Kidney capillary endothelial cell (primary cell): ENCODE measurements at places on chromosomes 7 and 10.

- DNase-seq, result no peak
These were observed 10.1 kb downstream of the ACTR1A start for GRCh38 chr10:102492344-102492939.

GRCh38 chr7:93980744-93981479 is 23.2 kb downstream of the BET1 start:
- DNase-seq, result no peak

DNA sequence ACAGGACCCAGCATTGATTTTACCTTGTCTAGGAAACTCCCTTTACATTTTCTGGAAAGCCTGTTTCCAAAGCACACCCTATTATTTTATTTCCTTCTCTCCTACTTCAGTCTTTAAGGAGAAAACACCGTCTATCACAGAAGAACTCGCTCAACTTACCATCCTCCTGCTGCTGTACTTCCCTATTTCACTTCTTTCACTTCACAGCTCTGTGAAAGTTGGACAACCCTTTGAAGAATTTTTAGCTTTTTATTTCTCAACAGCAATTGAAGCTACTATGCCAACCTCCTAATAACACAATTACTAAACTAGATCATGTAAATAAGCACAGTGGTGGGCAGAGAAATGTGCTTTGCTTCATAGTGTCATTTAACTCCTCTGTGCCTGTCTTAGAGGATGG is 166.5 kb downstream of the TFEC start:
- no peak for DNase-seq

GRCh38 chr7:128673571-128673970 is 1.5 kb downstream of the GARIN1A start:
- no peak for DNase-seq

GRCh38 chr10:76311752-76312636 is 880.6 kb downstream of the LRMDA start:
- DNase-seq, result peak; percentile 43

- DNase-seq, result peak; percentile 56
These were observed 63.7 kb downstream of the ZNRF2 start for GRCh38 chr7:30348083-30348560.

- DNase-seq, result no peak
These were observed 557.1 kb downstream of the PTPRN2 start for GRCh38 chr7:158030566-158030965.

GRCh38 chr10:6909905-6910560 is 330.0 kb upstream of the PRKCQ start:
- no peak for DNase-seq

DNA sequence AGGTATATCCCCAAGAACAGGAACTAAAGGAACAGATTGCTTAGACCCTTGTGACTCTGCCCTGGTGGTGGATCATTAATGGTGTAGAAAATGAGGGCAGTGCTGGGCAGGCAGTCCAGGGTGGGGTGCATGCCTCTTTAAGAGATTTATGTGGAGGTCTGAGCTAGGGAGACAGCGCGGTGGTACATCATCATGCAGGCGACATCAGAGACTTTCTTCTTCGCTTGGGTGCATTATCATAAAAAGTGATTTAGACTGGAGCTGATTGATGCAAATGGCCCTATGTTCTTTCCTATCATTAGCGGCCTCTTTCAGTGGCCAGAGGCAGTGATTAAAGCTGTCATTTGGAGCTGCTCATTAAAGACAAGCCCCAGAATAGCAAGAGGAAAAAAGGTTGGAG is 519.1 kb upstream of the GALNT17 start:
- DNase-seq, result no peak

DNA sequence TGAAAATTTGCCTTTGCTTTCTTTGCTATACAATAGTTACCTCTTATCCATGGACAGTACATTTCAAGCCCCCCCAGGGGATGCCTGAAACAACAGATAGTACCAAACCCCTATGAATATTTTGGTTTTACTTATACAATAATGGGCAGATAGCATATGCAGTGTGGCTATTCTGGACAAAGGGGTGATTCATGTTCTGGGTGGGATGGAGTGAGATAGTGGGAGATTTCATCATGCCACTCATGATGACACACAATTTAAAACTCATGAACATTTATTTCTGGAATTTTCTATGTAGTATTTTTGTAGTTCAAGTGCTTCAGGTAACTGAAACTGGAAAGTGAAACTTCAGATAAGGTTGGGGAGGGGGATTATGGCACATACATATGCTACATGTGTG is 12.0 kb downstream of the STARD3NL start:
- no peak for DNase-seq

DNA sequence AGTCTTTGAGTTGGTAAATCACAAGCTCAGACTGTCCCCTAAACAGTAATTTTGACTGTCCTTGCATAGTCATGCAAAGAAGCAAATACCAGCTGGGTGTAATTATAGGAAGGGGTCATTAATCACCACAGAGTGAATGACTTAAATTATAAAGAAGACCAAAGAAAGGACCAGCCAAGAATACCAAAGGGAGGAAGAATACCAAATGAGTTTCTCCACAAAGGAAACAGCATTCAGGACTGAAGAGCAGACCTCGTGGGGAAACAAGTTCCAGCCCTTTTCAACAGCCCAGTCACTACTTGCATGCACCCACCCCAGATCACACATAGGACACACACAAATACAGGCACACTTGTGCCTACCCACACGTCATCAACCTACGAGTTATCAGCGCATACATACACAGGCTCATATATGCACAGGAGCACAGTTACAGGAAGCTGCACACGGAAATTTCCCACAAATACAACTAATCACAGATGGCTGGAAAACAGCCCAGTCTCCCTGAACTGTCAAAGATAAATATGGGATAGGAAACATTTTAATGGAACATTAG is 77.6 kb downstream of the DENND2A start:
- no peak for DNase-seq

- no peak for DNase-seq
These were observed 34.3 kb upstream of the HERPUD2 start for GRCh38 chr7:35729061-35729783.

- DNase-seq, result no peak
These were observed 20.0 kb upstream of the GALNTL5 start for GRCh38 chr7:151936207-151936606.

GRCh38 chr7:80654887-80655340 is 16.5 kb downstream of the CD36 start:
- DNase-seq, result no peak

DNA sequence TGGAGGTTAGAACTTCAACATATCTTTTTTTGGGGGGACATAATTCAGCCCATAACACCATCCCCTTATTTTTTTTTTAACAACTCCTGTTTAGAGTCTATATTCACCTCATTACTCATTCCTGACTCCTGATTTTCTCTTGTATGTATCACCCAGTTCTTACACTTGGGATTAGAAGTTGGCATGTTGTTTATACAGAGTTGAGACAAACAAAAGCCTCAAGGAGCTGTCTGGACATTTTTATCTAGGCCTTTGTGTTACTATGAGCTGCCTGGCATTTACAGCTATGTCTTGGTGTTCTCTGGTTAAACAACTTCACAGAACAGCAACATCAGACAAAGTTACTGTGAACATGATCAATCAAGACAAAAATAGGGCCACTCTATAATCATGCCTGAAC is 517.5 kb downstream of the KIF20B start:
- no peak for DNase-seq

DNA sequence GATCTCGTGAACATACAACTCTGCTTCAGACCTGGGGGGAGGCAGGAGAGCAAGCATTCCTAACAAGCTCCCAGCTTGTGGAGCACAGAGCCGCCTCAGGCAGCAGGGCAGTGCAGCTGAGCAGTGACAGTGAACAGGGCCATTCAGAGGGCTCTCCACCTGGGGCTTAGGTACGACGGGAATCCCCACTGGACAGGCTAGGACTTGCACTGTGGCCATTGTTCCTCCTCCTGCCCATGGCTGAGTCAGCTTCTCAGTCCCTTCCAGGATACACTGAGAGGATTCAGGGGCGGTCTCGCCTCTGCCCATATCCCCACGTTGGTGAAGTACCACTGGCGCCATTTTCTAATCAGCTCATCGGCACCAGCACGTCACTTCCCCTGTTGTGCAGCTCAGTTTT is 71.1 kb downstream of the FIGNL1 start:
- DNase-seq, result no peak

DNA sequence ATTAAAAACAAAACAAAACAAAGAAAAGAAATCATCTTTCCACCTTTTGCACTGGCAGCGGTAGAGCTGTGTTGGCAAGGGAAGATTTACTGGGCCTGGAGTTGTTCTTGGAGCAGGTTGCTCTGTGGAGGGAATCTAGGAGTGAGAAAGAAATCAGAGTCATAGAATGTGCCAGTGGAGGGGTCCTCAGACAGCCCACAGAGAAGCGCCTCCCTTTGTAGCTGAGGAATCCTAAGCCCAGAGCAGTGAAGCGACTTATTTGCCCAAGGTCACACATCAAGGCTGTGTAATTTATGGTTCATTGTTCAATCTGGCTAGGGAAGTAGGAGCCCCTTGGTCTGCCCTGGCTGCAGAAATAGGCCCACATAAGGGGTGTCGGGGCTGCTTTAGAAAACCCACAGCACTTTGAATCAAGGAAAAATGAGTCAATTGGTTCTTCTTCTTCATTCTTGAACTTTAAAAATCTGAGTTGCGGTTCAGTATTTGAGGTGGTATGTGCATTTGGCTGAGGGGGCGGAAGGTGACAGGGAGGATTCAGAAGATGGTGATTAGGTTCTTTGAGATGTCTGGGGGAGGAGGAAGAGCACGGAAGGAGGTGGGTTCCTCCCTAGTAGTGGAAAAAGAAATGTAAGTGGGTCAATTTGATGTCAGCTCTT is 253.7 kb downstream of the PTEN start:
- DNase-seq, result no peak

DNA sequence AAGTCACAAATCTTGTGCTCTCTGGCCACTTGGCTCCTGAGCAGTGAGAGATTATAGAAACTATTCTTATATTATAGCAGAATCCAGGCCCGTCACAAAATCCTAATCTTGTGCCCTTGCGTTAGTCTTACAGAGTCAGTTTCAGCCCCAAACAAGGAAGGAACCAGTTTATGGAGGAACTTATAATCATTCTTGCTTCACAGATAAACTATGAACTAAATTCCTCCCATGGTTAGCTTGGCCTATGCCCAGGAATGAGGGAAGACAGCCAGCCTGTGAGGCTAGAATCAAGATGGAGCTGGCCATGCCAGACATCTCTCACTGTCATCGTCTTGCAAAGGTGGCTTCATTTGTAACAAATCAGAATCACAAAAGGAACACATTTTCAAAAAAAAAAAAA is 199.7 kb upstream of the PITRM1 start:
- DNase-seq, result no peak
